ENCODE measurements at places on chromosomes 2 and 18.
A peak's percentile ranks its signal among the peaks of the same experiment; 100 is the strongest.

DNA sequence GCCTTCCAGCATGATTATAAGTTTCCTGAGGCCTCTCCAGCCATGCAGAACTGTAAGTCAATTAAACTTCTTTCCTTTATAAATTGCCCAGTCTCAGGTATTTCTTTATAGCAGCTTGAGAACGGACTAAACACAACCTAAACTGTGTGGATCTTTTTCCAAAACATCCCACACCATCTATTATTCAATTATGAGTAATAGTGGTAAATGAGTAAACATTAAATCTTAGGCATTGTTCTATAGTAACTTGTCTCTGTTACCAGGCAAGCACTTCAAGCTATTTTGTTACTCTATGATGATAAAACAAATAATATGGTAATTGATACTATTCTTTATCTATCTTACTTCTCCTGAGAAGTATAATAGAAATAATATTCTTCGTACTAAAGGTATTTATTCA lies 536.9 kb upstream of the CHAC2 start:
- DNase-seq: no peak

GRCh38 chr2:134120733-134121630 lies 132.9 kb upstream of the MGAT5 start:
- peak; percentile 43 for DNase-seq

GRCh38 chr2:150327564-150328489 lies 159.6 kb downstream of the RND3 start:
- no peak for DNase-seq

GRCh38 chr2:70851704-70852103 lies 16.1 kb upstream of the CD207 start:
- peak; percentile 86 for DNase-seq

- DNase-seq: no peak
Measured at GRCh38 chr2:227848586-227848985, 22.8 kb upstream of the DAW1 start.

GRCh38 chr2:42116195-42117181 lies 52.7 kb upstream of the EML4 start:
- DNase-seq: no peak

DNA sequence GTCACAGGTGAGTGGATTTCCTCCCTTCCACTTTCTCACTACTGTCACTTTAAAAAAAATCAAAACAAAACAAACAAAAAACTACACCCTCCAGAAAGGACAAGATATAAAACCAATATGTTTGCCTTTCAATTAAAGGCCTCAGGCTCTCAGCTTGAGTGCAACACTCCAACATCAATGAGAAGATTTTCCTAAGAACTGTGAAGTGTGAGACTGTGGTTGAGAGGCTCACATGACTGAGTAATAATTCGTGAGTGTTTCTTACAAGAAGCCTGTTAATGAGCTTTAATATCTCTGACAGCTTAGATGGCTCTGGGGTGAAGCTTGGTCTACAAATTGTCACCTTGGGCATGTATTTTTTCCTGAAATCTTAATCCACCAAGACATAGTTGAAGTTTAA lies 216.1 kb downstream of the ETAA1 start:
- DNase-seq: no peak

- DNase-seq: no peak
Measured at GRCh38 chr2:193868833-193869232, 1674.1 kb upstream of the TMEFF2 start.

DNA sequence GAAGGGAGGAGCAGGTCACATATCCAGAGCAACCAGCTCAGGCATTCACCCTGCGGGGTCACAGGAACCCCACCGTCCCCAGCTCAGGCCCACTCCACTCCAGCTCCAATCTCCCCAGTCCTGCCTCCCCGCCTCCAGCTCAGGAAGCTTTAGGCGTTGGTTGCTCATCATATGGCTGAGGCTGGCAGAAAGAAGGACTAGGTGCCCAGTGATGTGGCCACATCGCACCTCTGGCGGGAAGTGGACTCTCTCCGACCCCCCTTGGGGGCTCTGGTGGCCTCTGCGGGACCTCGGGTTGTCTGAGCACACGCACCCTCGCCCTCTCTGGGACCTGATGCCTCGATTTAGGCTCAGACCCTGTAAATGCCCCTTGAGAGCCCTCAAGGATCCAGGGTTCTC lies 187.7 kb downstream of the ZFP36L2 start:
- DNase-seq: no peak

DNA sequence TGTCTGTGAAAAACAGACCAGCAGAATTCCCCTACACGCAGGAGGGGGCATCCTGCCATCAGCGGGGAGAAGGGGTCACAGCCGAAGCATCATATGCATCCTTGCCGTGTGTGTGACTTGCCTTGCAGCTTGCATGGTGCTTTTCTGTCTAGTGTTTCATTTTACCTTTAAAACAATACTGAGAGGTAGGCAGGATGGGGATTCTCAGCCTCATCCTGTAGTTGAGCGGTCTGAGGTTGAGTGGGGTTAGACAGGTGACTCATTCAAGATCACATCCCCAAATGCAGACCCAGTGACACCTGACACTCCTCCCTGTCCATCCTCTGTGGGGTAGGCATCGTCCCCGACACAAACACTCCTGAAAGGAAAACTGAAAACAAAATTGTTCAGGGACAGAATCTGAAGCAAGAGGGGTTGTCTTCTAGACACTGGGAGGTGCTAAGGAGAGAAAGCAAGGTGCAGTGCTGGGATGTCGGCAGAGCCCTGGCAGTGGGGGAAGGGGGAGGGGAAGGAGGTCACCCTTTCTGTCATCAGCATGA lies 7.9 kb downstream of the ARL4C start:
- DNase-seq: no peak

GRCh38 chr2:120572226-120572625 lies 163.4 kb upstream of the GLI2 start:
- DNase-seq: no peak

Data from MV-4-11 (cell line).